ENCODE measurements at places on chromosomes 1 and 21.

DNA sequence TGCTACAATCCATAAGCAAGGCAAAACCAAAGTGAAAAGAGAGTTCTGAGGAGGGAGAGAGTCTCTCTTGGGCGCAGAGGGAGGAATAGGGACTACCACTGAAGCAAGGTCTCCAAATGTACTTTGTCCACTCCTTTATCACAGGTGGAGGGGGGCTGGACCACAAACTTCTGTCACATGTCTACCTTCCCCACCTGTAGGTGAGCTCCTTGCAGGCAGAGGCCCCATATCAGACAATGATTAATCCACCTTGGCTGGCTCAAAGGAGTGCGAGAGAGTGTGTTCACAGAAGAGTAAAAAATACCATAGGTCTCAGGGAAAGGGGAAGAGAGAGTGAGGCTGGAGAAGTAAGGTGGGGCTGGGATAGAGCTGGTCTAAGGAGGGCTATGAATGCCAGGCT is 4.5 kb downstream of the BEND5 start:
- DNase-seq = no peak

- no peak for DNase-seq
Measured at GRCh38 chr1:240309769-240310168, 218.1 kb downstream of the FMN2 start.

GRCh38 chr1:183970516-183971300 is 66.8 kb downstream of the COLGALT2 start:
- DNase-seq = no peak

- DNase-seq = no peak
Measured at GRCh38 chr1:8712413-8713231, 104.8 kb downstream of the RERE start.

- no peak for DNase-seq
Measured at GRCh38 chr1:47524272-47524671, 86.4 kb downstream of the FOXD2 start.

DNA sequence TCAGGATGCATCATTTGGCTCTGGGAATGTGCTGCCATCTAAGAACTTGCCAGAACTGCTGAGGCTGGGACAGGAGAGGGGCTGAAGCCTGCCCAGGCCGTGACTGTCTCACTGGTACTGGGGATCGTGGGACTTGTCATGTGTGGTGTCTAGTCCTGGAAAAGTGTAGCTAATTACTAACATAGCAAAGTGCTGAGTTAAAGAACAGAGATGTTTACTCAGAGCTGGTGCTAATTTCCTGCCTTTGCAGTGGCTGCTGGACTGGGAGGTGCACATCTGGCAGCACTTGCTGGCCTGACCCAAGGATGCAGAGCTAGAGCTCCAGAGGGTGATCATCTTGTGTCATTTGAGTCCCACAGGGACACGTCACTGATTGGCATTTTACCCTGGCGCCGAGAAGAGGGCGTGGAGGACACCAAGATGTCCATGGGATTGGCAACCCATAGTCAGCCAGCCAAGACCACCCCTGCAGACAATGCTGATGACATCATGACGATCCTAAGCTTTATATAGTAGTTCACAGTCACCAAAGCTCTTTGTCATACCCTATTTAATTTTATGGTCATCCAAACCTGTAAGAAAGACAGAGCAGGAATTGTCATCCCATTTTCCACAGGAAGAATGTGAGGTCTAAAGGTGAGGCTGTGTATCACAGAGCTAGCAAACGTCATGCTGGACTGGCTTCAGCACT is 110.1 kb upstream of the SLC44A3 start:
- DNase-seq = no peak

GRCh38 chr1:116254776-116255175 is 118.3 kb upstream of the ATP1A1 start:
- DNase-seq = no peak

- no peak for DNase-seq
Measured at GRCh38 chr1:214451596-214451995, 99.8 kb downstream of the PTPN14 start.

GRCh38 chr1:169473347-169473746 is 12.4 kb downstream of the SLC19A2 start:
- no peak for DNase-seq

GRCh38 chr1:204887846-204888245 is 17.2 kb downstream of the NFASC start:
- no peak for DNase-seq

- DNase-seq = no peak
Measured at GRCh38 chr1:243910607-243911006, 60.6 kb upstream of the AKT3 start.

- no peak for DNase-seq
Measured at GRCh38 chr1:245984390-245985155, 522.5 kb downstream of the SMYD3 start.

GRCh38 chr1:211547710-211548109 is 31.3 kb downstream of the SLC30A1 start:
- DNase-seq = no peak

DNA sequence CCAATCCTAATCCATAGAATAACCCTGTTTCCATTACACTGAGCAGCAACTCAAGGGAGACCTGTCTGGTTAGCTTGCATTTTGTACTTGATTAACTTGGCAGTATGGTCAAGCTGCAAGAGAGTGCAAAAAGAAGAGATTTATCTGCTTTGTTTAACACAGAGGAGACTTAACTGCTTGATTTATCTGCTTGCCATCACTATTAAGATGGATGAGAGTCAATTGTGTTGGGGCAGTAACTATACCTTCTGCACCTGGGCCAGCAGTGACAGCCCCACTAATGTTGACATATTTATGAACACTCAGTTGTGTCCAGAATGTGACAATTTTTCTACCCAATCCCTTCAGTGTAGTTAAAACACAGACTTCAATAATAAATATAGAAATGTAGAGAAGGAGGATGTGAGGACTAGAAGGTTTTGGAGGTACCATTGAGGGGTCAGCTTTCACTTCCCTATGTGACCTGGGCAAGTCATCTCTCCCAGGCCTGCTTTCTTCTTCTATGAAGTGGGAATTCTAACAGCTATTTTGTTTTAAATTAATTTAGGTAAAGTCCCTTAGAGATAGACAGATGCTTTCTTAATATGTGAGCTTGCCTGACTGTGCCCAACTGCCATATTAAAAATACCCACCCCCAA is 159.1 kb upstream of the KCNK2 start:
- DNase-seq = no peak

DNA sequence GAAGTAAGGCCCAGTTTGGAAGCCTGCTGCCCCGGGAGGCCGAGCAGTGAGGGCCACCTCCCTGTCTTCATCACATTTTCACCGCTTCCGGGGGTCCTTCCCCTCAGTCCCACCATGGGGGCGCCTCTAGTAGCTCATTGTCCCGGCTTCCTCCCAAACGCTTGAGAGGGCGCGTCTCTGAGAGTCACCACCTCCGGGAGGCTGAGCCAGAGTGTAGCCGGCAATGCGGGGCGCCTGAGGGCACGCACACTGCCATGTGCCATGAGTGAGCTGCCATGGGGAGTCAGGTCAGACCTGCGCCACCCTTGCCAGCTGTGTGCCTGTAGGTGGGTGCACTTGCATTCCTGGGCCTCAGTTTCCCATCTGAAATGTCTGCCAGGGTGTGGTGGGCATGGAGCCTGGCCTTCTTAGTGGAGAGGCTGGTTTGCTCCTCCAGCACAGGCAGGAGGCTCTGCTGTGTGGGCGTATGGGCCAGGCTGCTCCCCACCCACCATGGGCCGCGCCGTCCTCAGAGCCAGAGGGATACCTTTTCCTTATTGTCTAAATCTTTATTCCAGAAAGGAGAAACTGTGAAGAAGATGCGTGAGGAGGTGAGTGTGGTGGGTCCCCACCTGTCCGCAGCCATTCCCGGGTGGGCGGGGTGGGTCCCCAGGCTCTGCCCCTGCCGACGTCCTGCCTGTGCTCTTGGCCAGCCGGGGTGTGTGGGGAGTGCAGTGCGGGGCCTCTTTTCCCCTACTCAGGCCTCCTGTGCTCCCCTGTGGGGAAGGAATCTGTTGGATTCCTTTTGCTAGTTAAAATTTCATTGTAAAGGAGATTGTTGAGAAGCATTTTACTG is 81.3 kb upstream of the COL6A1 start:
- no peak for DNase-seq

- no peak for DNase-seq
Measured at GRCh38 chr1:103211073-103211472, 102.8 kb upstream of the COL11A1 start.

- no peak for DNase-seq
Measured at GRCh38 chr1:44073528-44073927, 42.3 kb upstream of the SLC6A9 start.

DNA sequence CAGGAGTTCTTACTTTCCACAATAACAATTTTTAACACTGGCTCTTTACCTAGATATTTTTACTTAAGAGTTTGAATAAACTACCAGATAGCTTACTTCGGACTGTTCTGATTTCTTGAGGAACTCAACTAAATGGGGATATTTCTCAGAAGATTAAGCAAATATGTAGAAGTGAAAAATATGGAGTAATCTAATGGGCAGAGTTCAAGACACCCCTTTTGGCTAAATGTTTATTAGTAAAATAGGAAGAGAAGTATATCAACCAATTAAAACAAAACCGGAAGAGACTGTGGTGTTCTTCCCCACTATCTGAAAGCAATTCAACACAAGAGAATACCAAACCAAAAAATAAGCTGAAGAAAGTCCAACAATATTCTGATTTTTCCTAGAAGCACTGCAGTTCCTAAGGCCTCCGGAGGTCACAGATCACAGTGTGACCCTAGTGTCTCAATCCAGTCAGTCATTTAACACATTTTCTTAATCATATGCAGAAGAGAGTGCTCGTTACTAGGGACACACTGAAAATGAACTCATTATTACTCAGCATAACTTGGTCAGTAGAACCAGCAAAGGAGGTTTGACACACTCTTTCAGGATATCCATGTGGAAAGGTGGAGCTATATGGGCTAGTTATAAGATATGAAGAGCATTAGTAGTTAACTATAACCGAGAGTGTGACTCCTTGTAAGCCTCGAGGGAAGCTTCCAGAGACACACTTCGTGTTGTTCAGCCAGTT is 5.2 kb downstream of the SIPA1L2 start:
- DNase-seq = no peak

DNA sequence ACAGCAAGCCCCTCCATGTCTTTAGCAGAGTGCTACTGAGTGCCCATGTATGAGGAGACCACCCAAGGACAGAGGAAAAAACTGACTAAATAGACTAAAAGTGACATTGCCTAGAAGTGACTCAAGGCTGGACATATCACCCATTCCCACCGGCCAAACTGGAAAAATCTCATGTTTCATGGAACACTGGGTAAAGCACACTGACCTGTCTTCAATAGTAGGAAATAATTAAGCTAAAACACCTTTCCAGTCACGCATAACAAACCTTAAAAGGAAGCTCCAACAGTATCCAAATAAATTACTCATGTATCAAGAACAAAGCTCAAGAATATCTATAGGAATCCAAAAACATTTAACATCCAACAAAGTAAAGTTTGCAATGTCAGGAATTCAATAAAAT is 120.4 kb downstream of the SNX7 start:
- DNase-seq = no peak

- DNase-seq = no peak
Measured at GRCh38 chr1:219149953-219150352, 23.7 kb upstream of the LYPLAL1 start.

- no peak for DNase-seq
Measured at GRCh38 chr1:178962853-178963711, 62.6 kb upstream of the FAM20B start.

DNA sequence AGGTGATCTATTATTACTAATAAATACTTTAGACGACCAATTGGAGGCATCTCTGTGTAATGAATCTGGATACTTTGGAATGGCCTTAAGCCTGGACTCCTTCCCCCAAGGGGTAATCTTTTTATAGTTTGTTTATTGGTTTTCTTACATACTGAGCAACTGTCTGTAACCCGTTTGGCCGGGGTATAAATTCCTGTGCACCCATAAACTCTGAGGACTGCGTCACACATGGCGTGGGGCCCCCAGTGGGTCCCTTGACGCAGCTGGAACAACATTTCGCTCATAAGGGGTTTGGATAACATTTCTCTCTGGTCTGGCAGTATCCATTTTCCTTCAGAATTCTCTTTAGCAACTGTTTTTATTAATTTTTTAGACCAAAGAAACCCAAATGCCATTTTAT is 26.5 kb downstream of the SCCPDH start:
- no peak for DNase-seq

DNA sequence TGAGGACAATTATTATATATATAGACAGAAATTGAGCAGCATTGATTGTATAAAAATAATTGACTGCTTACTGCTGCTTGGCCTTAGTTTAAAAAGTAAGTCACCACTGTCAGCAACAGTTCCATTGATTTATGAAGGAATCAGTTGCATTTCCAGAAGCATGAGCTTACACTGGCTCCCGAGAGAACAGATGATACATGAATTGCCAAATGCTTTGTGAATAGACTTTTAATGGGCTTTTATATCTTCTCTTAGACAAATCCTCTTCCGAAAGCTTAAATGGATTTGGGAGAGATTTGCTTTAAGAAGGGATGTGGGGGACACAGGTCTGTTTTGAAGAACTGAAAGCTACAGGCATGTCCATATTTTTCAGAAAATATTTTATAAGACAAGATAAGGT is 7.5 kb downstream of the FHAD1 start:
- no peak for DNase-seq

GRCh38 chr1:56898005-56898373 is 43.4 kb downstream of the C8A start:
- no peak for DNase-seq

GRCh38 chr1:238143038-238143437 is 252.3 kb upstream of the ZP4 start:
- DNase-seq = no peak

GRCh38 chr1:184910691-184911091 is 63.6 kb downstream of the NIBAN1 start:
- no peak for DNase-seq

DNA sequence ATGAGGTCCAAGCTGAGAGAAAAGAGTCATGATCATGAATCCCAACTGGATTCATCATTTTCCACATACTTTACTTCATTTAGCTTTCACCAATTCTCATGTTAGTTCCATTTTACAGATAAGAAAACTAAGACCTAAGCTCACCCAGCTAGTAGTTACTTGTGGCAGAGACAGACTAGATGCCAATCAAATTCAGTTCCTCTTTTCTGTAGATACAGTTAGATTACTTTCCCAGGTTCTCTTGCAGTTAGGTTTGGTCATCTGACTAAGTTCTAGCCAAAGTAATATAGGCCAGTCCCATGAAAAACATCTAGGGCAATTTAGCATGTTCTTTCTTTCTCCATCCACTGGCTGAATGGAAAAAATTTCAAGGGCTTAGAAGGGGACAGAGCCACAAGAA is 8.9 kb upstream of the KCND3 start:
- no peak for DNase-seq

DNA sequence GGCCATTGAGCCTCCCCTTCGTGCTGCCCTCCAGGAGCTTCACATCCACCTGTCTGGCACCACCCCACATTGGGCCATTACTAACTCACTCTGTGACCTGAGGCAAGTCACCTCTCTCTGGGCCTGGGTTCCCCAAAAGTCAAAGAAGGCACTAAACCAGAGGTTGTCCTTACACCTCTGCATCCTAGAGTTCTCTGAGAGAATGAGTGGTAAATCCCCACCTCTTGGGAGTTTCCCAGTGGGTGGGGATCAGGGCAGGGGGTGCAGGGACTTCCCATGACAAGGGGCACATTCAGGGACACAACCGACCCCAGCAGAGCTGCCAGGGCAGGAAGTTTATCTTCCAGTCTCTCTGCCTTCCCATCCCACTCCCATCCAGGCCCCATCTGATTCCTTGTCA is 99.7 kb downstream of the EPHB2 start:
- DNase-seq = no peak

Measured in activated CD4-positive, alpha-beta T cell treated with anti-CD3 and anti-CD28 coated beads for 24 hours (primary cell).